ENCODE measurements at places on chromosomes 5 and 9.

GRCh38 chr5:117182104-117182503 is 607.5 kb upstream of the SEMA6A start:
- DNase-seq, result no peak

DNA sequence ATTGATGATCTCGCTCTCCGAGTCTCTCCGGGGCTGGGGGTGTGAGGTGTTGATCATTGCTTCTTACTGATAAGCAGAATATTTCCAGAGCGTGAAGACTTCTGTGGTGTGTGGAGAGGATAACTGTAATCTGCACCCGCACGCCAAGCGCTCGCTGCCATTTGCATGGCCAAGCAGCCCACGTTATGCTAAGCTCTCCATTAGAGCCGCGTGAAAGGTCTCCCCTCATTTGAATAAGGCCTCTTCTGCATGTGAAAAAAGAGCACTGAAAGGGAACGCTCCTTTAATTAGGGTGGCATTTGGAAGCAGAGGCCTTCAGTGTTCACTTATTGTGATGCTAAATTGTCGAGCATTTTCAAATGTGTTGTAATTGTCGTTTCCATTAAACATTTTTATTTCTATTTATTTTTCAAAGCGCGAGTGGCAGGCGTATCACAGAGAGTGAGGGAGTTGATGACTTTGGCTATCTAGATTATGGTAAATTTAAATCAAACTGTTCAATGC is 163.6 kb upstream of the IRX2 start:
- DNase-seq, result no peak

GRCh38 chr5:123146696-123147095 is 57.7 kb downstream of the PRDM6 start:
- no peak for DNase-seq

DNA sequence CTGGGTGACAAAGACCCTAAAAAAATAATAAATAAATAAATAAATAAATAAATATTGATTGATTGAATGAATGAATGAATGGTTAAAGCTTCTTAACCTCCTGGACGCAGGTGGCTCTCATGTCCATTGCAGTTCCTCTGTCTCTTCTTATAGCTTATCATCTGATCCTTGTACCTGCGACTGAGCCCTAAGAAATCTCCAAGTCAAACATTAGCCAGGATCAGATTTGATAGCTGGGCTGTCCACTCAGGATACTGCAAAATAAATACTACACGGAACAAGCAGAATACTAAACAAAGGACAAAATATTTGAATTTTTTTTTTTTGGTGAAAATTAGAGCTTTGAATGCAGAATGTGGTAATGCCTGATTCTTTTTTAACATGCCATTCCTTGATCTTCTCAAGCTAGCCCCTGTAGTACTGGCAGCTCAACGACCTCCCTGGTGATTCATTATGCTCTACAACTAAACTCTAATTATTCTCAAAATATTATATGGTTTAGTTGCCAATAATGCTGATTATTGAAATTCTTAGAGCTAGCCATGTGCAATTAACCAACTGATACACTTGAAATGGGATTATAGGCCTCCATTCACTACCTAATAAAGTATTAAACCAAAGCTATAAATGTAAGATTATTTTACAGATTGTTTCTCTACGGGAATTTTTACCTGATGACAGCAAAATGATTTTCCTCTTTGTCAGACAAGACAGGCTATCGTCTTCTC is 9.9 kb upstream of the TMEM245 start:
- DNase-seq, result no peak

DNA sequence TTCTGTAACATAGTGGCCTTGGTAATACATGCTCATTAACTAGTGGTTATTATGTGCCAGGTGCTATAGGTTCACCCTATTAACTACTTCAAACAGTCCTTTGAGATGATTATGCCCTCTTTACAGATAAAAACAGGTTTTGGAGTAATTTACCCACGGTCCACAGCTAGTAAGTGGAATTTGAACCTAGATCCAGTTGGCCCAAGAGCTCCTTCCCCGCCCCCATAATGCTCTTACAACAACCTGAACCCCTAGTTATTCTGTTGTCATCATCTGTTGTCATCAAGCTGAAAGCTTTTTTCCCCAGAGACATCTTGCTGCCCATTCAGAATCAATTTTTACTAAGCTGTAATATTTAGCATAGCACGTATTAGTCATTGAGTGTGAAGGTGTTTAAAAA is 23.2 kb downstream of the XPA start:
- DNase-seq, result no peak

- peak; percentile 23 for DNase-seq
Observed at GRCh38 chr5:32942225-32942989, 231.3 kb downstream of the NPR3 start.

- DNase-seq, result no peak
Observed at GRCh38 chr5:169081000-169081724, 219.8 kb downstream of the SLIT3 start.

DNA sequence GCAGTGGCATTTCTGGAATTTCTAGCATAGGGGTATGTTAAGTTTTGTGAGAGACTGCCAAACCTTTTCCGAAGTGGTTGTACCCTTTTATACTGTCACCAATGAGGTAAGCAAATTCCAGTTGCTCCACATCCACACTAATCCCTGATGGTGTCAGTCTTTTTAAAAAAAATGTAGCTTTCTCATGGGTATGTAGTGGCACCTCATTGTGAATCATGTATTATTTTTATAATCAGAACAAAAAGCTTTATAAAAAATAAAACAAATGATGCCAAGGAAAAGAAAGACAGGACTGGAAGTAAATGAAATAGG is 93.4 kb upstream of the CLINT1 start:
- DNase-seq, result no peak

DNA sequence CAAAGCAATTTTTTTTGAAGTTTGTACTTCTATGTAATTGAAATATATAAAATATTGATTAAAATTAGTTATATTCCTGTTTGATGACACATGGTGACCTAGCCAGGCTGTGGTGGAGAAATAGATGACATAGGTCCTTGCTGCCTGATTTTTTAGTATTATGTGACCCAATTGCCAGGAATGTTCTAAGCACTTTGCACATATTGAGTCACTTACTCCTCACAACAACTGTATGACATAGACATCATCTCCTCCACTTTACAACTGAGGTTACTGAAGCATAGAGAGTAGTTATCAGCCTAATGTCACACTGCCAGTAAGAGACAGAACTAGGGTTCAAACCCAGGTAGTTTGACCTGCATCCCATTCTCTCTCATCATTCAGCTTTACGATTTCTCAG is 26.2 kb upstream of the SNX18 start:
- DNase-seq, result no peak

DNA sequence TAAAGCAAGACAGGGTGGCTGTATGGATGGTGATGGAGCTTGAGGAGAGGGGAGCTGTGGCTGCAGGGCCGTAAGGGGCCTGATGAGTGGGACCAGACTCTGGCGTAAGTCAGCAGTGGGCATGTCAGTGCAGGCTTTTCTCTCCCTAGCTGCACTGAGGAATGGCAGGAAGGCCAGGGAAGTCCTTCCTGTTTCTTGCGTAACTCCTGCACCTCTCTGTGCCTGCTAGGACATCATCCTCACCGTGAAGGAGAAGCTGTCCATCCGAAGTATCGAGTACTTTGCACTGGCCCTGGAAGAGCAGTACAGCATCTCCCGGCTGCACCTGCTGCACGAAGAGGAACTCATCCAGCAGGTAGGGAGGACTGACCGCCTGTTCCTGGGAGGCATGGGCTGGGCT is 24.1 kb upstream of the TRMT10B start:
- DNase-seq, result no peak
